HS-27A (cell line): ENCODE measurements at places on chromosomes 16 and 17.

GRCh38 chr17:1834380-1835149 is 4.8 kb downstream of the RPA1 start:
- no peak for DNase-seq

GRCh38 chr16:87178977-87179376 is 138.2 kb downstream of the C16orf95 start:
- peak; percentile 59 for DNase-seq

- no peak for DNase-seq
These were observed 6.4 kb downstream of the CMTM2 start for GRCh38 chr16:66585481-66586239.

GRCh38 chr17:15308758-15309157 is 32.6 kb downstream of the TEKT3 start:
- no peak for DNase-seq

DNA sequence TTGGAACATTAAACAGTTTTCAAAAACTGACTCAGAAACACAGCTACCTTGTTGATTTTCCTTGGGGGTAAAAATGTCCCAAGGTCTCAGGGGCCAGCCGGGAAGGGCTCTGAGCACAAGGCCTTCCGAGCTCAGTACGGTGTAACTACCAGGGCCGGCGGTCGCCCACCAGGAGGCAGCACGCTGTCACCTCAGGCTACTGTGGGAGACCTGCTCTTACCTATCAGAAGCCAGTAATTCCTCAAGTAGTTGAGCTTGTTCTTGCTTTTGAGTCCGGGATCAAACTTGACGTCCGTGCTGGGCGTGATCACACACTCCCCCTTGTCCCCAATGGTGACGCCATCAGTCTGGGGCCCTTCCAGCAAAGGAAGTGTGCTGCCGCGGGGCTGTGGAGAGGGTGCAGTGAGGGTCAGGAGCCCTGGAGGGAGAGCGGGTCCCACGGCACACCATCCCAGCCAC is 43.4 kb upstream of the ICAM2 start:
- no peak for DNase-seq

GRCh38 chr17:7237761-7238419 is 1.4 kb downstream of the PHF23 start:
- DNase-seq: no peak

DNA sequence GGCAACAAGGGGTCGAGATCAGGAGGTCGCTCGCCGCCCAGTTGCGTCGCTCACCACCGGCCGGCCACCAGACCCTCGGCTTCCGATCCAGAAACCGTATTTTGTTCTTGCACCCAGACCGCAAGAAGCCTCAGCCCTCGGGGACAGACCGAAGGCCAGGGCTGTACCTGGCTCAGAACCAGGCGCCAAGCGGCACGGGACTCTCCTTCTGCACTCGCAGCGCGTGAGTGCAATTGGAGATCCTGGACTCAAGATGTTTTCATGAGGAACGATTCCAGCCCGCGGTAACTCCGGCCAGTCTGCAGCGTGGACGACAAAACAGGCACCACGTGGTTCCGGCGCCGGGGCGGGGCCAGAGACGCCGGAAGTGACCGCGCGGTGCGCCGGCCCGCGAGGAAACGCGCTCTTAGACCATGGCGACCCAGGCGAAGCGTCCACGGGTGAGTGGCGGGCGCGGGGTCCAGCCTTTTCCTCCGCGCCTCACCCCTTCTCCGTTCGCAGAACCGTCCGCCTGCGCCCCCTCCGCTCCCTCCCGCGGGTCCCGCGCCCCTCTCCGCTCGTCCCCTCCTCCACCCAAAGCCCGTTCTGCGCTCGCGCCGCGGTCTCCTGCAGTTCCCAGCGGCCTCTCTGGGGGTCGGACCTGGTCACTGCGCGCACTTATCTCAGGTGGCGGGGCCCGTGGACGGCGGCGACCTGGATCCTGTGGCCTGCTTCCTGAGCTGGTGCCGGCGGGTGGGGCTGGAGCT is at the start of gene SETD6:
TSS of gene SETD6 (plus strand) at position 393 of the 746 bp plus-strand sequence. CDS start at position 414, 21 bp downstream.
- peak; percentile 75 for DNase-seq

GRCh38 chr16:12439399-12440227 is 364.1 kb downstream of the CPPED1 start:
- no peak for DNase-seq

GRCh38 chr16:8583199-8583598 is 7.1 kb downstream of the TMEM114 start:
- DNase-seq: no peak

GRCh38 chr16:4365615-4366014 is 6.0 kb upstream of the VASN start:
- DNase-seq: no peak

- DNase-seq: no peak
These were observed 280.8 kb downstream of the SEC14L1 start for GRCh38 chr17:77421630-77421972.

- no peak for DNase-seq
These were observed 25.5 kb upstream of the BCO1 start for GRCh38 chr16:81212830-81213465.
